ENCODE measurements at places on chromosomes 2 and 18.

- DNase-seq: no peak
Observed at GRCh38 chr18:5817816-5818215, 77.5 kb downstream of the TMEM200C start.

DNA sequence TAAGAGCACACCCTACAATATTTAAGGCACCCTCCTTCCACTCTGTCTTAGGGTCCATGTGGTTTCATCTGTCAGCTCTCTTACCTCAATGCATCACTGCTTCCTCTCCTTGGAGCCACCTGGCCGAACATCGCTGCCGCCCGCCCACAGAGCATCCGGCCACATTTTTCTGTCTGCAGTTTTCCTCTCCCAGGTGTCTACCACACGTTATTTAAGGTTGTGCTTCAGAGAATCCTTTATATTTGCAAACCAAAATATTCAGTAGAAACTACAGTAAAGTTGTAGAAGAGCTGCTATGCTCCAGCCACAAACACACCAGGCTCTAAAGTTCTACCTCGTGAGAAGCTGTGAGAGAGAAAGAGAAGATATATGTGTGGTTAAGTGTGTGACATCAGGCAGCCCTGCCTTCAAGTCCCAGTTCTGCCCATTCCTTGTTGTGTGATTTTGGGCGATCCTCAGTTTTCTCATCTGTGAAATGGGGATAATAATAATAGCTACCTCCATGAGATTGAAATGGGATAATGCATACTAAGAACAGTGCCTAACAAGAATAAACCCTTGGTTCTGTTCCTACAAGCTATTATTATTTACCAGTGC is 4.9 kb upstream of the STK17B start:
- no peak for DNase-seq

- no peak for DNase-seq
Observed at GRCh38 chr18:58303363-58303762, 259.3 kb downstream of the NEDD4L start.

GRCh38 chr2:56151841-56152240 is 31.9 kb upstream of the CCDC85A start:
- DNase-seq: no peak

- no peak for DNase-seq
Observed at GRCh38 chr2:129296806-129297205, 682.7 kb upstream of the RAB6C start.

DNA sequence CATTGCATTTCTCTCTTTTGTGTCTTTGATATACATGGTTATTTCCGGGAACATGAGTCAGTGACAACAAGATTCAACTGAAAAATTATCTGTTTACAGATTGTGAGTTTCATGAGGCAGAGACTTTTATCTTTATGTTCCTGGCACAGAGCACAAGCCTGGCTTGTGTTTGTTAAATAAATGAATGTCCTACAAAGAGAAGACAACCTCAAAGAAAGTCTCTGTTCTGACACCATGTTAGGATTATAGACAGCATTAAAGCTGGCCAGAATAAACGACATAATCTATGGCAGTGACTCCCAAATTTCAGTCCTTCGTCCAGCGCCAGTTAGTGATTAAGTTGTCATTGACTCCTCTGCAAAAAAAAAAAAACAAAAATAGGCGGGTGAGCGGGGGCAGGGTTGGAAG is 97.4 kb upstream of the DNAJC10 start:
- no peak for DNase-seq

GRCh38 chr18:62881509-62882016 is 166.2 kb downstream of the PHLPP1 start:
- DNase-seq: peak; percentile 74

DNA sequence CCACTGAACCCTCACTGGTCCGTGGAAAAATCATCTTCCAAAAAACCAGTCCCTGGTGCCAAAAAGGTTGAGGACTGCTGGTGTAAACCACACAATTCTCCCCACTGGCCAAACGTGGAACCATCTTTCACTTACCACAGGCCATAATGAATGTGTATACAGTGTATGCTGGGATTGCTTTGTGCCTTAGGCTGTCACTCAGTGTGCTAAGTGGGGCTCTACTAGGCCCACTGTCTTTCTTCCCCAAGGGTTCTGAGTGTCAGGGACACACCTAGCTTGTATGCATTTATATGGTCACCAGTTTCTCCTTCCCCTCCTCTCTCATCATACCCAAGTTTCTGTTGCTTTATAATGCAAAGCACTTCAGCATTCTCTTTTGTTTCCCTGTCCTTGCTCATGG is 27.2 kb downstream of the SCYGR8 start:
- DNase-seq: no peak

DNA sequence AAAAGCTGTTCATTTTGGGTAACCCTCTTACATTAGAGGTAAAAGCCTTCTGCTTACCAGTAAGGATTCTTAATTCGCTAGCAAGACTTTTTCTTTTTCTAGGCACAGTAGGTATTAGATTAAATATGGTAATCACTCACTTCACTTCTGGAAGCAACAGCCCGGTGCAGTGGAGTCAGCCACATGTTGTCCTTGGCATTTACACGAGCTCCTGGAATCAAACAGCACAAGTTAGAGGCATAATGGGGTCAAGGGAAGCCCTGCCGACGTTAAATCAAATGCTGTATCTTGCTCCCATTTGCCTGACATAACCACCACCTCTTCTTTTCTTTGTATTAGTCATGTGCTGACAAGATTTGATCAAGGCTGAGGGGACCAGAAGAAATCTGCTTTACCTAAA is 174.1 kb downstream of the ANKRD44 start:
- no peak for DNase-seq

DNA sequence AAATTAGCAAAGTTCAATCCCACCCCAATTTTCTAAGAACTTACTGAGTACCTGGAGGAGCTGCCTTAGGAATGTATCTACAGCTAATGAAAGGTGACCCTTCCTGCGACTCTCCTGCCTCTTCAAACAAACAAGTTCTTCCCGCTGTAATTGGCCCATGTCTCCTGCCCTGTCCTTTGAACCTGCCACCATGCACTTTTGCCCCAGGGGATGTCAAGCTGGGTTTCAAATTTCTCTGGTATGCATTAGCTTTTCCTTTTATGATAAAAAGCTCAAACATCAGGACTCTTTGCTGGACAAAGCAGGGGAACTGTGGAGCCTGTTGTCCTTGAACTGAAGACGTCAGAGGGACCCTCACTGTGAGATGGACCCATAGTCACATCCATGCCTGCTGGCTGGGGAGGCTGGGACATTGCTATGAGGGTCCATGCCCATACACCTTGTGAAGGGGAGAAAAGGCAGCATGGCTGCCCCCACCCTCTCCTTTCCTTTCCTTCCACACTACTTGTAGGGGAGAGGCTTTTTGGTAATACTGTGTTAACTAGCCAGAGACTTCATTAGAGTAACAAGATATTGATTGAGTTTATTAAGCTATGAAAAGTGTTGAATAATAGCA is 210.7 kb upstream of the COPS8 start:
- no peak for DNase-seq

GRCh38 chr18:37251679-37252078 is 313.9 kb downstream of the CELF4 start:
- no peak for DNase-seq

- DNase-seq: no peak
Observed at GRCh38 chr18:3184275-3184963, 35.3 kb downstream of the MYOM1 start.

DNA sequence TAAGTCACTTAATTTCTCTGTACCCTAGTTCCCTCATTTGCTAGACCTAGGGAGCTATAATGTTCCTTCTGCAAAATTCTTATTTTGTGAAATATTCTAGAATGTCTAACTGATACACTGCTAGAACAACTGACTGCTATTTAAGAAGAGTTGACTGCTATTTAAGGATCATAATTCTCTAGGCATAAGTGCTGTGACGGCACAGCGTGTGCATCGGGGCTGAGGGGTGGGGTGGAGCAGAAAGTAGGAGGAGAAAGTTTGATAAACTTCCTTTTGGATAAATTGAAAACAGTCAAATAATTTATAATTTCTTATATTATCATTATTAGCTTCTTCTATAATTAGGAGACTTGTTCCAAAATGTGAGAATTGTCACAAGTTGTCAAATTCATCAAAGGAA is 10.4 kb upstream of the ACTR3 start:
- no peak for DNase-seq

DNA sequence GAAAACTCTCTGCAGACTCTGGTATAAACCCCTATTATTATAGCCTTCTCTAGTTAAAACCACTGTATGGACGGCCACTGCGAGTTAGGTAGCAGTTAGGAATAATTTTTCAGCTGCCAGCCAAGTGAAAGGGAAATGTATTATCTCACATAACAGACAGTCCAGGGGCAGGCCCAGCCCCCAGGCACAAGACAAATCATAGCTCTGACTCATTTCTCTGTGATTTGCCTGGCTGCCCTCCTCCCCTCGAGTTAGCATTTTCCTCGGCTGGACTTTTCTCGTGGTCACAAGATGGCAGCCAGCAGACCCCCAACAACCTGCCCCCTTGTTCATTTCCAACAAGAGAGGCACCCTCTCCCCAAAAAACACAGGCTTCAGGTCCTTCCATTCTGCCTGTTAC is 10.5 kb downstream of the VIT start:
- DNase-seq: no peak

DNA sequence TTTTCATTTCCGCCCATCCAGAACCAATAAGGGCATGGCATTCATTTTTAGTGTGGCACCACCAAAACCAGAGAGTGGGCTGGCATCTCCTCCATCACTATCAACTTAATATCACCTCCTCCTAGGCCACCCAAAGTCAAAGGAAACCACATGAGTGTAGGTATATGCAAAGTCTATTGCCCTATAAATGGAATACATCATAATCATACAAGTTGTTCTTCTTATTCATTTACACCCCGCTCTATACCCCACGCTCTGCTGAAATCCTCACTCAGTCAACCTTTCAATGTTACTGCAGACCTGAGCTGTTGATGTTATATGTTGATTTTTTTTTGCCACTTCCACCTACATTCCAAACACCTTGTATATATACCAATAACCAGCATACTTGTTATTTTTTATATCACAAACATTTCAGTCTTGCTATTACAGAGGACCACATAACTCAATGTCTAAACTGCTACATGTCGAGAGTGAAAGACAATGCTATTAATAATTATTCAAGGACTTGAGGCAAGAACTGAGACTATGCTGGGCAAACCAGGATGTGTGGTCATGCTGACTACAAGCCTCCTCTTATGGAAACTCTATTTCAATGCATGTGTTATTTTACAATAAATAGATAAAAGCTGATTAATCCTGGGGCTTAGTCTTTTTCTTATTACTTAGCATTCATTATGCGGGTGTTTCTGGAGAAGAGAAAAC is 466.5 kb upstream of the ID2 start:
- DNase-seq: no peak

- DNase-seq: no peak
Observed at GRCh38 chr2:205769495-205769850, 87.2 kb downstream of the NRP2 start.

- DNase-seq: no peak
Observed at GRCh38 chr2:219798430-219798829, 171.0 kb downstream of the SLC4A3 start.

DNA sequence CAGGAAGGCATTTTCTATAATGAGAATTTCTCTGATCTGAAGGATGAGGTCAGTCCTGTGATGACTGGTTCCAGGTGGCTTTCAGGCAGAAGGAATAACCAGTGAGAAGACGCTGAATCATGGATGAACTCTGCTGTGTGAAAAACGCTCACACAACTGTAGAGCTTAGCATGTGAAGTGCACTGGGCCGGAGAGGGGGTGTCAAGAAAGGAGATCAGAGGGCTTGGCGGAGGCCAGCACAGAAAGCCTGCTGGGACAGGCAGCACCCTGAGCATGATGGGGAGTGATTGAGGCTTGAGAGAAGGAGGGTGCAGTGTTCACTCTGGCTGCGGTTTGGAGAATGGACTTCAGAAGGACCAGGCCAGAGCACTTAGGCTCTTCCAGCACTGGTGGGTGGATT is 236.5 kb downstream of the TPGS2 start:
- DNase-seq: no peak

DNA sequence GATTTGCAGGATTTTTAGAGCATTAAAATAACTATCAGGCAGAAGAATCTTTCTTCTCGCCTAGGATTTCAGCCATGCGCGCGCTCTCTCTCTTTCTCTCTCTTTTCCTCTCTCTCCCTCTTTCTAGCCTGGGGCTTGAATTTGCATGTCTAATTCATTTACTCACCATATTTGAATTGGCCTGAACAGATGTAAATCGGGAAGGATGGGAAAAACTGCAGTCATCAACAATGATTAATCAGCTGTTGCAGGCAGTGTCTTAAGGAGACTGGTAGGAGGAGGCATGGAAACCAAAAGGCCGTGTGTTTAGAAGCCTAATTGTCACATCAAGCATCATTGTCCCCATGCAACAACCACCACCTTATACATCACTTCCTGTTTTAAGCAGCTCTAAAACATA is 137.0 kb downstream of the MEIS1 start:
- no peak for DNase-seq

GRCh38 chr2:233448220-233448559 is 93.9 kb downstream of the DGKD start:
- no peak for DNase-seq

DNA sequence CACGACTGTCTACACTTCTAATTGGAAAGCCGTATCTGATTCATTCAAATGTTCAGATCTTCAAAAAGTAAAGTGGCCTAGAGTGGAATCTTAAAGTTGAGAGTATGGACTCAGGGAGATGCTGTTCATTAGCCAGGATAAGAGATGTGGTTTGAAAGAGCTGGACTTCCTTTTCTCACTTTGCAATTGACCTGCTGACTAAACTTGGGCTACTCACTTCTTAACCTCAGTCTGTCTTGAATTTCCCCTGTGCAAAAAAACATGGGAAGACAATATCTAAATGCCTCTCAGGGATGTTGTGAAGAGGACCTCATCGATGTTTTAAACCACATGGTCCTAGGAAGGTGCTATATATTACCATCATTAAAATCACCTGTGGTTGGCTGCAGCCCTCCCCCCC is 64.1 kb downstream of the BCL2 start:
- no peak for DNase-seq

- DNase-seq: no peak
Observed at GRCh38 chr18:32439241-32439640, 31.4 kb downstream of the GAREM1 start.

- DNase-seq: no peak
Observed at GRCh38 chr2:37472959-37473358, 128.5 kb downstream of the QPCT start.

DNA sequence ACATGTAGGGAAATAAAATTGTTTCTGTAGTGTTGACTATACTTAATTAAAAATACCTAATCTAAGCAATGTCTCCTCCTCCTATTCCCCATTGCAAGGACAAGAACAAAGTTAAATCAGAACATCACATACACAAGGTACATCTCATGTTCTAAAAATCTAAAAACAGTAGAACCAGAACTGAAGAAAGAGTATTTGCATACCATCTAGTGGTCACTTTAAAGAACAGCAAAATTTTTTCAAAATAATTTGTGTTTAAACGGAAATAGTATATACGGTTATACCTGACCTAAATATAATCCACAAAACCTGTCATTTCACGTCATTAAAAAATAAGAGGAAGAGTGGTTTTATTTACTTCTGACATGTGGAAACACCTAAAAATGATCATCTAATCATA is 294.3 kb upstream of the KCNH7 start:
- DNase-seq: peak; percentile 36

GRCh38 chr2:207836521-207837133 is 66.9 kb upstream of the FZD5 start:
- DNase-seq: no peak

GRCh38 chr18:5879479-5879882 is 15.8 kb downstream of the TMEM200C start:
- no peak for DNase-seq
